Activated T-helper 2 cell treated with anti-CD3 and anti-CD28 coated beads, Interferon-gamma antibody, Interleukin-2, Interleukin-4, amounts not matched to agents 10 μg/mL and 5 μg/mL and 100 μg/mL, durations not matched to agents 14 hours and 24 hours and 36 hours (primary cell): ENCODE measurements at places on chromosomes 7 and 10. TPM values are rescaled to one million over a fixed set of nuclear protein-coding genes. Genes with fewer than 3 reads are reported as not detected.

SLC13A1 gene
- not detected in 2 replicates for total RNA-seq

IDI2 gene
- total RNA-seq: not detected in 2 replicates

MSS51 gene
- total RNA-seq: 2.6 and 3.3 TPM in 2 replicates

VOPP1 gene
- 53.7 and 56.0 TPM in 2 replicates for total RNA-seq

C10orf143 gene
- 3.1 and 4.5 TPM in 2 replicates for total RNA-seq

PTF1A gene
- not detected in 2 replicates for total RNA-seq

VWDE gene
- total RNA-seq: 2.9 and 3.2 TPM in 2 replicates

TAF3 gene
- 17.4 and 17.9 TPM in 2 replicates for total RNA-seq

CDK1 gene
- total RNA-seq: 89.1 and 91.4 TPM in 2 replicates

STEAP2 gene
- not detected in 2 replicates for total RNA-seq

DENND2A gene
- total RNA-seq: not detected in 2 replicates

PANK1 gene
- total RNA-seq: 5.7 and 9.2 TPM in 2 replicates

PAX4 gene
- not detected in 2 replicates for total RNA-seq

ZNF488 gene
- 1.4 and 1.7 TPM in 2 replicates for total RNA-seq

TMEM178B gene
- 0.30 and 0.41 TPM in 2 replicates for total RNA-seq
